Transverse colon (tissue), 4 donors: ENCODE measurements at places on chromosomes 7 and 10.
A peak's percentile ranks its signal among the peaks of the same experiment; 100 is the strongest.

DNA sequence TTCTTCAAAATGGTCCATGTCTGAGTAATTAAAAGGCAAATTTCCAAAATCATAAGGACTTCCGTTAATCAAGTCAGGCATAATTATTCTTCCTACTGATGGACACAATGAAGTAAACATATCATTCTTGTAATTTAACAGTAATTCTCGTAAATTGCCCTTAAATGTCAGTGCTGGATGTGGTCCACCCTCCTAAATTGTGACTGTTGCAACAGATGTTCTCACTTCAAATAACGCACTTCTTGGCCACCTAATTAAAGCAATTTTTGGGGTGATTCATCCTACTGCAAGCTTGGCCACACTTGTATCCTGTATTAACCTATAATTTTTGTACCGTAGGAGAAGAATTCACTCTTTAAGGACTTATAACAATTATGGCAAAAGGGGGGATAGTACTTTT lies 1.9 kb downstream of the COL1A2 start:
- DNase-seq = no peak

- DNase-seq = no peak
Measured at GRCh38 chr7:86920154-86920553, 139.3 kb downstream of the ELAPOR2 start.

GRCh38 chr10:63273577-63273976 lies 140.4 kb downstream of the NRBF2 start:
- DNase-seq = no peak

DNA sequence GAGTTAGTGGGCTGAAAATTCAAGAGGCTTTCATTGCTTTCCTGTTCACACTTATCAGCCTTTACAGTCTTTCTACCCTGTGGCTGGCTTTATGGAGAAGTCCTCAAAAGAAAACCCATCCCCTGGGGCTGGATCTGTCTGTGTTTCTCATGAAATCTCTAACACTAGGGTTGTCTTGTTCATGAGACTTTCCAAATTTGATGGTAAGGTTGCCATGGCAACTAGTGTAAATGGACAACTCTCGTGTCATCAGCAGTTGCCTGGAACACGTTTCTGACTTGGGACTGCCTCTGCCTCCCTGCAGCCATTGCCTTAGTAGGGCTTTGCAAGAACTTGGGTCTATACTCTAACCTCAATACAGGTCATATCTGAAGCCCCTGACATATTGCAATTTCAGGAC lies 35.8 kb upstream of the PLPP4 start:
- no peak for DNase-seq

DNA sequence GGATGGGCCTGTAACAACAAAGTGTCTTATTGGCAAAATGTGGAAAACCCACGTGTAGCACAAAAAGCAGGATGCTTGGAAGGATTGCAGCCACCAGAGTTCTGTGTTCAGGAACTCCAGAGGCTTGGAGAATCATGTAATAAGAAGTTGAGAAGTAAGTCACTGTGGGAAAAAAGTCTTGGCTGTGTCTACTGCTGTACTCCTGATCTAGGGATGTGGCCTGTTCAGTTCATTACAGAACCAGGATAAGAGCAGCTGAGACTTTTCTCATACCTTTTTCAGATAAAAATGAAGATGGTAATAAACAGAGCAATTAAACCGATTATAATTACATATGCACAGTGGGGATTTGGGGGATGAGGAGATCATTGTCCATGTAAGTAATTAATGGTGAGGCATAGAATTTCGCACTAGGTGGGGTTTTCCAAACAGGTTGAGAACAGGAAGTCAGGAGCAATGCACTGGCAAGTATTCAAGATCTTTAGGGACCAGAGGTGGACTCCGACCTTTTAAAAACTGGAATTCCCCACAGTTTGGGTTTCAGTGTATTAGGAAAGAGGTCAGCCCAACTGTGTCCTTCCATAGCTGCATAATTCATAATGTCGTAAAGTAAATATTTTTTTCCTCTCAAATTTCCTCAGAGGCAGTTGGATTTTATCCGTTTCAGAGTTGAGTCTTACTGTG lies 281.7 kb downstream of the FRMD4A start:
- no peak for DNase-seq

- no peak for DNase-seq
Measured at GRCh38 chr7:41637049-41637448, 65.8 kb downstream of the INHBA start.

DNA sequence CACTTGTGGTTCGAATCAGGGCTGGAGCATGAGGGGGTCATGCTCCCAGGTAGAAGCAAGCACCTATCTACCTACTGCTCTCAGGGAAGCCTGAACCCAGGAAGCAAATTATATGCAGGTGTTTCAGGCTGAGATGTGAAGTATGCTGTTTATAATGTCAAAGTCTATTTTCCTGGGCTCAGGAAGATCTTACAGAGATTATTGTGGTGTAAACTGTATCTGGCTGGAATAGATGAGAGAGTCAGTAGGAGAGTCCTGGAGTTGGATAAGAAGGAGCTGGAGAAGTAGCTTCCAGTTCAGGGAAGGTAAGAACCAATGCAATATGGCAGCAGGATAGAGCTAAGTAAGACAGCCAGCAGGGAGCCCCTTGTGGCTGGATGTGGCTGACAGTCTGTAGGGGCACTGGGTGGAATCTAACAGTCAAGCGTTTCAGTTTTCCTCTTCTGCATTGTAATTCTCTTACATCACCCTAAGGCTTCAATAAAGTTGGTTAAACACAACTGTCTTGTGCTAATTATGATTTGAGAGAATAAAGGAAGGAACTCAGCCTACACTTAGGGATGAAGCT lies 105.9 kb upstream of the EEPD1 start:
- DNase-seq = no peak

DNA sequence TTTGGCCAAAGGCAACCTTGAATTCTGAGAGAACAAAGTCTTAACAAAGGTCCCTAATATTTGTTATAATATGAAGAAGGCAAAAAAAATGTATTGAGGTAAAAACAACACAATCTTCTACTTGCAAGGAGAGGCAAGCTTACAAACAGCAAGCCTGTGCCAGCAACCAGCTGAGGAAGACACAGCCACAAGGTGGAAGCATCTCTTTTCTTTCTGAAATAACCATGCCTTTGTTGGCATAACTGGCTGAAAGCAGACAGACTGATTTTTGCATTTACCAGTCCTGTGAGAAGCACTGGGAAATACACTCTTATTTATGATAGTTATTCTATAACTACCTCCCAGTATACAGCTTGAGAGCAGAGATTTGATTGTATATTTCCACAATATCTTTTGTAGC lies 292.0 kb downstream of the PHTF2 start:
- no peak for DNase-seq

DNA sequence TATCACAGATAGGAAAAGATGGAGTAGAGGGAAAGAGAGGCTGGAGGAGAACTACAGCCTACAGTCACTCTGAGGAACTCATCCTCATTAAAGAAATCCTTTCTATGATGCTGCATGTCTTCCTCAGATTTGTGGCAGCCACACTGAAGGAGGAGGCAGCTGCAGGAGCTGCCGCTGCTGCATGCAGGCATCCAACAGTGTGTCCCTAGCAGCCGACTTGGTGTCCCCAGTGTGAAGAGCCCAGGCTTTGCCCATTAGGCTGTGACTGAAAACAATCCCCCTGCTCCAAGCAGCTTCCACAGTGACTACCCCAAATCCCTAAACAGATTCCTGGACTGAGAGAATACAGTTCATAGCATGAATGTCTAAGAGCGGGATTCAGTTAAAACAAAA lies 23.1 kb downstream of the SKIDA1 start:
- DNase-seq = no peak

DNA sequence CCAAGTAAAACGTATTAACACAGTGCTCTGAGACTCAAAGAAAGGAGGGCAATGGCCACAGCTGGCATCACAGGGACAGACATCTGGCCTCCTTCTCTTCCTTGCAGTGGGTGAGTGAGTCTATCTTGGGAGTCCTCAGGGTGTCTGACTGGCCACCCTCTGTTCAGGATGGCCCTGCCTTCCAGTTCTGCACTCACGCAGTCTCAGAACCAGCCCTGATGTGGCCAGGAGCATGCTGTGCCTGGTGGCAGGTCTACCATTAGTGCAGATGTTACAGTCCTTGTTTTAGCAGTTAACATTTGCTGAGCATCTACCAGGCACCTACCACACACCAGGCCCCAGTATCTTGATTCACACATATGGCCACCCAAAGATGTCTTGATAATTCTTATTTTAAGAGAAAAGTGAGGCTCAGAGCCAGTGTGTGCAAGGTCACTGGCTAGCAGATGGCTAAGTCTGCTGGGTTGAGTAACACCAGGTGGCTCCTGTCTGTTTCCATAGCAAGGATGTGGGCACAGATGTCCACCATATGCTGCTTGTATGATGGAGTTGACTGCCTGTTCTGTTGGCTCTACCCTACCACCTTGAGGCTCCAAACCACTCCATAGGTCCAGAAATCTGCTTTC lies 23.2 kb upstream of the ARHGAP22 start:
- DNase-seq = no peak

- DNase-seq = no peak
Measured at GRCh38 chr10:80517416-80518142, 20.1 kb upstream of the SH2D4B start.

DNA sequence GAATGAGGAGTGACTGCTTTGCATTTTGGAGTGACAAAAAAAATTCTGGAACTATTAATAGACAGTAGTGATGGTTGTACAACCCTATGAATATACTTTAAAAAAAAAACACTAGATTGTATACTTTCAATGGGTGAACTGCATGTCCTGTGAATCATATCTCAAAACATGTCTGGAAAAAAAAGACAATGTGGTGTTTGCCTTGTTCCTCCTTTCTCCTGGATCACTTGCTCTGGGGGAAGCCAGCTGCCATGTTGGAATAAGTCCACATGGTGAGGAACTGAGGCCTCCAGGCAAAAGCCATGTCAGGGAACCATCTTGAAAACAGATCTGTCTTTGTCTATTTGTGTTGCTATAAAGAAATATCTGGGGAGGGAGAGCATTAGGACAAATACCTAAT lies 39.5 kb upstream of the YAE1 start:
- DNase-seq = no peak

DNA sequence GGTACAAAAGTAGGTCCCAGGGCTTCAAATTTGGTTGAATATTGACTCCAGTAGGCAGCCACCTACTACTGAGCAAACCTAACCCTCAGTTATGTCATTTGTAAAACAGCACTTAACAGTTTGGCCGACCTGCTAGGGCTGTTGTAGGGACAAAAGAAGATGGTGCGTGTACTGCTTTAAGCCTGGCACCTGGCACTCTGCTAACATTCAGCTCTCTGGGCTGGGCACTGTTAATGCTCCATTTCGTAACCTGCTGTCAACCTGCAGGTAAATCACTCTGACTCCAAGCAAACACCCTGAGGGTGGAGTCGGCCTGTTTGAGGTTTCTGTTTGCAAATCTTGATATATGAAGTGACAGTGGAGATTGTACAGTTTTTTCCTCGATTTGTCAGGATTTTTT lies 7.2 kb downstream of the ZKSCAN1 start:
- peak; percentile 77 for DNase-seq

DNA sequence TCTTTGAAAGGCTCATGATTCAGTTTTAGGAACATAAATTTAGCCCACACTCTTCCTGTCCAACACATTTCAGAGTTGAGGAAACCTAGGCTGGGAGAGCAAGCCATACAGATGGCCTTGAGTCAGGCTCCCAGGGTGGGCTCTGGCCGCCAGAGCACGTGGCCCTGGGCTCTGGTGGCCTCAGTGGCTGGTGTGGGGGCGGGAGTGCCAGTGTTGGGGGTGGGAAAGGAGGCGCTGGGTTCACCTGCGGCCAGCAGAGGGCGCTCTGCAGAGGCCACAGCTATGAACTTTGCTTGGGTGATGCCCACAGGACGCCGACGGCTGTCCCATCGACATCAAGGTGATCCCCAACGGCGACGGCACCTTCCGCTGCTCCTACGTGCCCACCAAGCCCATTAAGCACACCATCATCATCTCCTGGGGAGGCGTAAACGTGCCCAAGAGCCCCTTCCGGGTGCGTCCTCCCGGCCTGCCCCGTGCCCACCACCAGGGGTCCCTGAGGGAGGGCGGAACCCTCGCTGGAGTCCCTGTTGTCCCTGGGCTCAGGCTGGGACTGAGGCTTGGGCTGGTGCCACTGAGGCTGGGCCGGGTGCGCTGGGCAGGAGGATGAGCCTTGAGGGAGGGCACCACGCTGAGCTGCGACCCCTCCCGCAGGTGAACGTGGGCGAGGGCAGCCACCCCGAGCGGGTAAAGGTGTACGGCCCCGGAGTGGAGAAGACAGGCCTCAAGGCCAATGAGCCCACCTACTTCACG lies 11.9 kb downstream of the FLNC start:
- DNase-seq = peak; percentile 53

- DNase-seq = no peak
Measured at GRCh38 chr7:157775021-157775559, 438.3 kb downstream of the DNAJB6 start.

DNA sequence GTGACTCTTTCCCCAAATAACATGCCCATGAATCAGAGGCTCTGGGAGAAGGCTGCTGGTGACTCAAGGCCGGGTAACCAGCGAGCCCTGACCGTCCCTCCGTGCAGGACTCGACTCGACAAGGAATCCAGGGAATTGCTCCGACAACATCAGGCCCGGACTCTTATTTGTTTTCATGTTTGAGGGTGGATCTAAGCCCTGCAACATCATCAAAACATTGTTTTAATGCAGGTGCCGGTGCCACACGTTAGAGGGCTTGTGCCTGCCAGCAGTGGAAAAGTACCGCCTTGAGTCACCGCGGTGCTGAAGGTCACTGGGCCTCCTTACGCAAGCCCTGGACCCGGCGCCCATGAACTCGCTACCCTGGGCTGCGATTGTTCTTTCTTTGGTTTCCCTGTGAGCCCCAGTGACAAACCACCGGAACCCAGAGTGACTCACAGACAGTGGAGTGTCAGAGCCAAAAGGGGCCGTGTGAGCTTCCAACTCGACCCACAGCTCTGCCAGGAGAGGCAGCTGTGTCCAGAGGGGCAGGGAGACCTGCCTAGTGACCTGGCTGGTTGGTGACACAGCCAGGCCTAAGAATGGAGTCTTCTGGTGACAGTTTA lies 139.4 kb upstream of the SHH start:
- peak; percentile 25 for DNase-seq

GRCh38 chr7:36366005-36366717 lies 23.5 kb upstream of the ANLN start:
- no peak for DNase-seq

- peak; percentile 35 for DNase-seq
Measured at GRCh38 chr7:66946545-66946944, 25.5 kb downstream of the TMEM248 start.

- peak; percentile 81 for DNase-seq
Measured at GRCh38 chr7:74587435-74588126, 69.9 kb upstream of the GTF2I start.

- no peak for DNase-seq
Measured at GRCh38 chr10:33052915-33053810, 95.1 kb upstream of the ITGB1 start.
